ENCODE measurements at places on chromosomes 5 and 9. TPM values are rescaled to one million over a fixed set of nuclear protein-coding genes. Genes with fewer than 3 reads are reported as not detected.
A peak's percentile ranks its signal among the peaks of the same experiment; 100 is the strongest.

KIF12 gene
- 3.2 TPM for total RNA-seq

OLFML2A gene
- 21.2 TPM for total RNA-seq

- no peak for DNase-seq
Measured at GRCh38 chr9:71249729-71250317, 128.4 kb upstream of the TRPM3 start.

- DNase-seq = no peak
Measured at GRCh38 chr5:97838214-97838613, 655.2 kb upstream of the RIOK2 start.

DNA sequence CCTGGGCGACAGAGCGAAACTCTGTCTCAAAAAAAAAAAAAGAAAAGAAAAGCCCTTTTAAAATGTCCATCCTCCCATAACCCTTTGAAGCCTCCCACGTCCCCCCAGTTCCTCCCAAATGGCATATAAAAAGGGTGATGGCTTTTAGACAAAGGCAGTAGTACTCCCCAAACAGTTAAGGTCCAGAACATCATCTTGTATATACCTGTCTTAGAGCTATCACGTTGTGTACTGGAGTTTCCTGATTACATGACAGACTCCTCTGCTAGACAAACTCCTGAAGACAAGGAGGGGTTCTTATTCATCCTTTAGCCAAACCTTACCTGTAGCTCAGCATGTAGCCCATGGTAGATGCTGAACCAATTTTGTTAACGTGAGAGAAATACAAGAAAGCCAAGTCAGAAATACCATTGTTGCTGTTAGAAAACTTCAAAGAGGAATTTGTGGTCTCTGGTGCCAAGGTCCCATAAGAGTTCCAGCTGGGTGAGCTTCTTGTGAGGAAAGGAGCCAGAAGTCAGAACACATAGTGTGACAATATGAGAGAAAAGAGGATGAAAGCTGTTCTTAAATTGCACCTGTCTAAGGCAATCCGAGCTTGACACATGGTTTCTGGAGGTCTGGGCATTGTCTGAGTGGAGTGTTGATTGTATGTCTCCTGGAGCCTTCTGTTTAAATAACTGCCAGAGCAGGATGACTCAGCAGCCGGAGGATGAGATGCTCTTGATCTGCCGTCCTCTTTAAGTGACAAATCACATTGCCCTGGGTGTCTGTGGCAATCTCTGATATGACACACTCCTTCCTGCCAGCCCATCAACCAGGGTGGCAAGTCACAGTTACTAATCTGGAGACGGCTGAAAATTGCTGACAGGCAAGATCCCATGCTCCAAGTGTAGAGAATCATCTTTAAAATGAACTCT is 69.1 kb downstream of the ARRDC3 start:
- DNase-seq = peak; percentile 93

GRCh38 chr5:151679421-151680155 is 7.1 kb downstream of the SPARC start:
- DNase-seq = no peak
